ENCODE measurements at places on chromosomes 7 and 10. TPM values are rescaled to one million over a fixed set of nuclear protein-coding genes. Genes with fewer than 3 reads are reported as not detected.

The BAMBI gene
- 1.1 TPM for total RNA-seq

The PODXL gene
- total RNA-seq = 1.1 TPM

The PLXDC2 gene
- total RNA-seq = 0.16 TPM

The ANXA11 gene
- 157 TPM for total RNA-seq

The CPA1 gene
- total RNA-seq = 4.9 TPM

The LIPN gene
- not detected for total RNA-seq

The BRI3 gene
- 51.1 TPM for total RNA-seq

The ASAH2 gene
- total RNA-seq = 10.0 TPM

The ETV1 gene
- 0.16 TPM for total RNA-seq

The NRG3 gene
- total RNA-seq = not detected

The GFRA1 gene
- total RNA-seq = 0.03 TPM

The ZNF273 gene
- 5.1 TPM for total RNA-seq

The ZNF804B gene
- not detected for total RNA-seq

The FXYD4 gene
- not detected for total RNA-seq

The STEAP1B gene
- total RNA-seq = 0.33 TPM

The PLEKHS1 gene
- not detected for total RNA-seq

The FAM237B gene
- not detected for total RNA-seq

The TMEM130 gene
- not detected for total RNA-seq

The TWNK gene
- total RNA-seq = 55.5 TPM

The HUS1 gene
- 48.9 TPM for total RNA-seq

The CLDN3 gene
- 0.23 TPM for total RNA-seq

The PPP1R17 gene
- not detected for total RNA-seq

The SPAG6 gene
- not detected for total RNA-seq

The ANKRD61 gene
- 0.16 TPM for total RNA-seq

The GIMAP4 gene
- 11.1 TPM for total RNA-seq

The GSTO2 gene
- total RNA-seq = 1.1 TPM
